ENCODE measurements at places on chromosomes 5 and 9. TPM values are rescaled to one million over a fixed set of nuclear protein-coding genes. Genes with fewer than 3 reads are reported as not detected.

RNF130 gene
- 92.7 TPM for total RNA-seq

ZNF883 gene
- total RNA-seq: 14.1 TPM

CRHBP gene
- 1.0 TPM for total RNA-seq

FGFR4 gene
- total RNA-seq: 3.6 TPM

ATOSB gene
- 16.3 TPM for total RNA-seq

NUTM2F gene
- not detected for total RNA-seq

GRCh38 chr5:132428147-132428482 lies 58.6 kb downstream of the SLC22A5 start:
- peak overlapping the region; percentile 17 for H3K27ac ChIP-seq
- DNase-seq: peak; percentile 44
- H3K27me3 ChIP-seq: no peaks in the 10 kb centered on the region
- peaks cover 28% of the 10 kb centered on the region for H3K4me1 ChIP-seq

DNA sequence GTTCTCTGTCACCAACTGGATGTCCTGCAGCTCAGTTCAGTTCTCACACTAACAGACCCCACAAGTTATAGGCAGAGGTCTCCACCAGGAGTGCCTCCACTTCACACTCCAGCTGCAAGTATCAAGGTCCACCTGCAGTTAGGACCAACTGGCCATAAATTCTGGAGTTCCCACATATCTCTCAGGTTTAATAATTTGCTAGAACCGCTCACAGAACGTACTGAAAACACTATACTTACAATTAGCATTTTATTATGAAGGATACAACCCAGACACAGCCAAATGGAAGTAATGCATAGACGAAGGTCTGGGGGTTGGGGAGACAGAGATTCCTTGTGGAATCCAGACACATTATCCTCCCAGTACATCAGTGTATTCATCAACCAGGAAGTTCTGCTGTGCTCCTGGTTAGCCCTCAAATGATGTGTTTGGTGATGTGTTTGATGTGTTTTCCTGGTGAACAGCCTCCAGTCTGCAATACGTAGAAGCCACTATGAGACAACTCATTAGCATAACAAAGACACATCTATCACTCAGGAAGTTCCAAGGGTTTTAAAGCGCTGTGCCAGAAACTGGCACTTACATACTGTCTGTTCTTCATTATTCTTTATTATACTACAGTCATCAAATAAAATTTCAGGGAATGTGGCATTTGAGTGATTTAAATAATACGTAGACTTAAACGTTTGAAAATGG lies 25.4 kb downstream of the OGN start:
- H3K4me1 ChIP-seq: no peaks in the 10 kb centered on the region
- no peak for DNase-seq
- H3K36me3 ChIP-seq: no peaks in the 10 kb centered on the region
- no peak overlapping the region for H3K27ac ChIP-seq

DNA sequence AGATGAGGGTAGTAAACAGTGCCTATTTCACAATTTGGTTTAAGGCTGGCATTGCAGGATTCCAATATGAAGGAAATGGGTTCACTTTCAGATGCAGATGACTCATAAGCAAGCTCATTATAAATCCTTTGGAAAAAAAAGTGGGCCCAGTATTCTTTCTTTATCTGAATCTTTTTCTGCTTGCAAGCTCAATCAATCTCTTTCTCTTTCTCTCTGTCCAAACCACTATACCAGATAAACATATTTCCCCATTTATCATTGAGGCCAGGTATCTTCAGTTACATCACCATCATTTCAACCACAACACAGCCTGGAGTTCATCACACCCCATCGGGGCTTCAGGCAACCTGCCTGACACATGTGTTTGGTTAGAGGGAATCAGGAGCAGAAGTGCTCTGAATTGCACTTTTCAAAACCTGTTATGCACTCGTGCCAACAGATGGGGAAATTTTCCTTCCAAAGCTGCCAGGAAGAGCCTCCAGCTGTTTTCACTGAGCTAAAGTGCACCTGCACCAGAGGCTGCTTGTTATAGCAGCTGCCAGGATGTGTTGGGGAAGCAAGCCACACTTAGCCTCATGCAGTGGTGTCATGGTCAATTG lies 30.0 kb upstream of the MAMDC2 start:
- no peaks in the 10 kb centered on the region for H3K27me3 ChIP-seq
- no peaks in the 10 kb centered on the region for H3K4me1 ChIP-seq
- H3K27ac ChIP-seq: no peak overlapping the region
- no peaks in the 10 kb centered on the region for H3K36me3 ChIP-seq
- DNase-seq: no peak
- H3K4me3 ChIP-seq: no peak overlapping the region

- H3K4me3 ChIP-seq: no peak overlapping the region
Measured at GRCh38 chr5:125794922-125795321, 628.3 kb upstream of the GRAMD2B start.

GRCh38 chr5:57447658-57448057 lies 35.0 kb downstream of the ACTBL2 start:
- H3K4me1 ChIP-seq: no peaks in the 10 kb centered on the region
- DNase-seq: no peak
- no peaks in the 10 kb centered on the region for H3K36me3 ChIP-seq
- no peak overlapping the region for H3K27ac ChIP-seq
- H3K27me3 ChIP-seq: no peaks in the 10 kb centered on the region

DNA sequence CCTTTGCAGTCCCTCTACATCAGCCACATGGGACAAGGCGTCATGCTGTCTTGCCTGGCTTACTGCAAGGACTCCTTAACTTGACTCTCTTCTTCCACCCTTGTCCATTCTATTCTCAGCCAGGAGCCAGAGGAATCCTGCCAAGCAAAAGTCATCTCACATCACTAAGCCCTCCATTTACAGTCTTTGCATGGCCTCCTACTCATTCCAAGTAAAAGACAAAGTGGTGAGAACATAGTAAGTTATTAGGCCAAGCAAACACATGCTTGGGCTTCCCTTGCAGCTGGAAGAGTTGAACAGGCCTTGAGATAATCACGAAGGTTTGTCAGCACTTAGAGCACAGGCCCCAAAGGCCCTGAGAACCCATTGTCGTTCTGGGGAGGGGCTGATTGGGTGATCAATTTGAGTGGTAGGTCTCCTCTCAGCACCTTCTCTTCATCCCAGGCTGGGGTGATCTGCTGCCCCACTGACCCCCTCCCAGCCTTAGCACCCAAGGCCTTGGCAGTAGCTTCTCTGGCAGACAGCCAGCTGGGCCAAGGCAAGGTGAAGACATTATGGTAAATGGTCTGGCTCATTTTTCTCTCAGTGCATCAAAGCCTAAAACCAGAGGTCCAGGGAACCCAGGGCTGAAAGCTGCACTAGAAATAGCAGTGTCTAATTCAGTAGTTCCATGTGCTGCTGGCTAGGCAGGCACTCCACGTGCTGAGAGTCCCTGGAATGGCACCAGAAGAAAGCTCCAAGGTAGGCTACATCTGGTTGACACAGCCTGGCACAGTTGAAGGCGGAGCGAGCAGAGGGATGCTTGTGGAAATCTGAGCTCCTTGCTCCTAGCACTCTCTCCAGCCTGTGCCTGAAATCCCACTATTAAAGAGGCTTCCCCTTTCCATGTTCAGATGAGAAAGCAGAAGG lies 121.4 kb downstream of the ASTN2 start:
- no peak for DNase-seq
- H3K4me3 ChIP-seq: no peak overlapping the region
- H3K27ac ChIP-seq: no peak overlapping the region
- no peaks in the 10 kb centered on the region for H3K36me3 ChIP-seq

DNA sequence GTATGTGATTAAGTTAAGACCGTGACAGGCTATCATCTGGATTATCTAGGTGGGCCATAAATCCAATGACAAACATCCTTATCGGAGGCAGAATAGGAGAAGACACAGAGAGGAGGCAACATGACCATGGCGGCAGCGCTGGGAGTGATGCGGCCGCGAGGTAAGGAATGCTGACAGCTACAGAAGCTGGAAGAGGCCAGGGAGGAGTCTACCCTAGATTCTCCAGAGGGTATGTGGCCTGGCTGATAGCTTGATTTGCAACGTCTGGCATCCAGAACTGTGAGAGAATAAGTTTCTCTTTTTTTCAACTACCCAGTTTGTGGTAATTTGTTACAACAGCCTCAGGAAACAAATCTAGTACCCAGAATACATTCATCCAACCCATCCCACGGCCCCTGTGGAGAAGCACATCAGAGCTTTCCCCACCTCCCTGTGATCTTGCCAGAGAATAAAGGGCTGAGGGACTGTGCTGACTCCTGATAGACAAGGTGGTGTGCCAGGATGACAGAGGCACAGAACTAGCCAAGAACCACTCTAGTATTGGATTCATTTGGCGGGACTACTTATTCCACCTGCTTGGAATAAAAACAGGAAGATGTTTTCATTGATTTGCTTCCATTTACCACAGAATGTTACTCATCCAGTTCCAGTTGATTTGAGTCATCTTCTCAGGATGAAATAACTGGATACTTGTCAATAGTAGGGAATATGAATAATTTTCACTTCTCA lies 187.4 kb downstream of the MAN2A1 start:
- DNase-seq: no peak
- H3K27ac ChIP-seq: no peak overlapping the region
- H3K4me1 ChIP-seq: no peaks in the 10 kb centered on the region
- H3K4me3 ChIP-seq: no peak overlapping the region

DNA sequence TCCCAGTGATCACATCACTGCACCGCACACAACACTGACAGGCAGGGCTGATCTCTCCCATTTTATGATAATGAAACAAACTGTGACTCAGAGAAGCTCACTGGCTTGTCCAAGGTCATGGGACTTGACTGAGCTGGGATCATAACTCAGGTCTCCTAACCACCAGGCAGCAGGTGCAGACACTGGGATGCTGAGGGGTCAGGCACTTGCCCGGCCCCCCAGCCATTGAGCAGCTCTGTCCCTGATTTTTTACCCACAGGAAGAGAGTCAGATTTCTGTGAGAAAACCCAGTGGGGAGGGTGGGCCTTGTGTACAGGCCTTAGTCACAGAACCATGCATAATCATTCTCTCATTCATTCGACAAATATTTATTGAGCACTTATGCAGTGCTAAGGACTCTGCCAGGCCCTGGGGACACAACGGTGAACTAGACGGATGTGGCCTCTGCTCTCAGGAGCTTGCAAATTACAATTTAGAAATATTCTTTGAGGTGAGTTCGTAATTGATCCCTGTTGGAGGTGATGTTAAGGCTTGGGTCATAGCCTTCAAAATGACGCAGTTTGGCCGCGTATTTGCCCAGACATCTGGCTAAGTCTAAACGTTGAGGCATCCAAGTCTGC lies 54.5 kb upstream of the TGFBR1 start:
- H3K36me3 ChIP-seq: no peaks in the 10 kb centered on the region
- H3K4me3 ChIP-seq: no peak overlapping the region
- no peak overlapping the region for H3K27ac ChIP-seq
- H3K27me3 ChIP-seq: no peaks in the 10 kb centered on the region

- peak overlapping the region; percentile 79 for H3K27ac ChIP-seq
- no peaks in the 10 kb centered on the region for H3K27me3 ChIP-seq
- peaks cover 68% of the 10 kb centered on the region for H3K4me1 ChIP-seq
Measured at GRCh38 chr9:134214766-134215419, 50.5 kb upstream of the RNU6ATAC start.

DNA sequence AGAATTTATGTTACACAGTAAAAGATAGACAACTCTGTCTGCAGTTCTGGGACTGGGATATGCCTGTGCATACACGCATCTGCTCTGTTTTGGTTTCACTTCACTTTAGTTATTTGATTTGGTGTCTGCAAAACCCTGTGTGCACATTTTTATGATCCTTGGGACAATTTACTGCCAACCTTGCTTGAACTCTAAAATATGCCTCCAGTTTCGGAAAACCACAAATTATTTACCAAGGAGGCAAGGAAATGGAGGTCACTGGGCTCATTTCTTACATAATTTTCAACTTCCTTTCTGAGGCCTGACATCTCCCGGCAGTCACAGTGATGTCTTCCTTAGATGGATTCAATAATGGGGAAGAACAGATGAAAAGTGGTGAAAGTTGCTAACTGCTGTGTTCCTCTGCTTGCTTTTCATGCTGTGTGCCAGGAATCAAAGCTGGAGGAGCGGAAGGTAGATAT lies 61.2 kb upstream of the TAF11L2 start:
- H3K4me3 ChIP-seq: no peak overlapping the region
- no peaks in the 10 kb centered on the region for H3K4me1 ChIP-seq
- H3K36me3 ChIP-seq: no peaks in the 10 kb centered on the region

- no peaks in the 10 kb centered on the region for H3K27me3 ChIP-seq
- H3K36me3 ChIP-seq: no peaks in the 10 kb centered on the region
- no peak for DNase-seq
Measured at GRCh38 chr5:12357626-12358025, 453.4 kb upstream of the CTNND2 start.

GRCh38 chr5:135995976-135996375 lies 32.8 kb upstream of the TGFBI start:
- H3K4me3 ChIP-seq: no peak overlapping the region
- H3K4me1 ChIP-seq: peaks cover 6% of the 10 kb centered on the region
- no peak for DNase-seq
- no peaks in the 10 kb centered on the region for H3K27me3 ChIP-seq
- H3K36me3 ChIP-seq: no peaks in the 10 kb centered on the region
- H3K27ac ChIP-seq: no peak overlapping the region

- H3K4me3 ChIP-seq: no peak overlapping the region
- H3K27me3 ChIP-seq: no peaks in the 10 kb centered on the region
- DNase-seq: no peak
- H3K36me3 ChIP-seq: no peaks in the 10 kb centered on the region
Measured at GRCh38 chr5:59035681-59036080, 452.8 kb downstream of the RAB3C start.

- no peak overlapping the region for H3K4me3 ChIP-seq
- no peak overlapping the region for H3K27ac ChIP-seq
Measured at GRCh38 chr9:89548071-89548638, 50.2 kb upstream of the SEMA4D start.

GRCh38 chr5:97998941-97999340 lies 774.5 kb upstream of the RGMB start:
- H3K4me1 ChIP-seq: no peaks in the 10 kb centered on the region
- no peak overlapping the region for H3K4me3 ChIP-seq
- peak overlapping the region; percentile 64 for H3K27ac ChIP-seq
- no peaks in the 10 kb centered on the region for H3K27me3 ChIP-seq
- no peaks in the 10 kb centered on the region for H3K36me3 ChIP-seq

DNA sequence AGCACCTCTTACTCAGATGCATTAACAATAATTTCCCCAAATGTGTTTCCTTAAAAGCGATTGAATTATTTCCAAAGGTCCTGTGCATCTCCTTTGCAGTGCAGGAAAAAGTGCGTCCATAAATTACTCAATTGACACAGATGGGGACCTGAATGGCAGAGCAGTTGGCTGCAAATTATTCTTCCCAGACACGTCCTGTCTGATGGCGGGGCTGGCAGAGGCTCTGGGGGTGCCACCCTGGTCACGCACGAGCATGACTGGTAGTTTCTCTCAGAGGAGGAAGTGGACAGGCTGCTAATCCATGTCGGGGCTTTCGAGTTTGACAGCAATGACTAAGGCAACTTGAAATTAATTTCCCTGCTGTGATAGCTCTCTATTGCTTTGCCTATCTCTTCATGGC lies 264.8 kb upstream of the BRINP1 start:
- no peak overlapping the region for H3K27ac ChIP-seq
- peak; percentile 16 for DNase-seq
- H3K4me1 ChIP-seq: no peaks in the 10 kb centered on the region
- no peak overlapping the region for H3K4me3 ChIP-seq
- H3K27me3 ChIP-seq: no peaks in the 10 kb centered on the region
